ENCODE measurements at places on chromosomes 3 and 15.

DNA sequence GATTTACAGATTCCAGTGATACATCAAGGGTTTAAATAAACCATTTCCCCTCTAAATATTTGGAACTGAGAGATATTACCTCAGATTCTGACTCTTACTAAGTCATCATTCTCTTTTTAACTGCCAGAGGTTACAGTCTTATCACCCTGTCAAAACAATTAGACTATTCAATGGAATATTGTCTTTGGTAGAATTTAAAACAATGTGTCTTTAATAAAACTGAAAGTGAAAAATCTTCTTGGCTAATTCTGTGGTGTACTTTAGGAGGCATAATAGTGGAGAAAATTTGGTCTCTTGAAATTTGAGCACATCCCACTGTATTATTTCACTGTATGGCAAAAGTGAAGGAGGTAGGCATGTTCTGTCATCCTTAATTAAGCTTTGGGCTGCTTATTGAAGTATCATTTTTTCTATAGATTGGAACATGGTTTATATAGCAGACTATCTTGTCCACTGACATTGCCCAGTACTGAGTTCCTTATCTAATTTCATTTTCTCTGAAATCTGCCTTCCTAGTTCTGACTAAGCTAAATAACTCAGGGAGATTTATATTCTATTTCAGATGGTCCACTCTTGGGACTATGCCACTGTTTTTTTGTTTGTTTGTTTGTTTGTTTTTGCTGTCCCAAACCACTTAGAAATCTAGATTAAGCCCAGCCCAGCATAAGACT lies 48.0 kb upstream of the UTS2B start:
- DNase-seq: peak; percentile 33

DNA sequence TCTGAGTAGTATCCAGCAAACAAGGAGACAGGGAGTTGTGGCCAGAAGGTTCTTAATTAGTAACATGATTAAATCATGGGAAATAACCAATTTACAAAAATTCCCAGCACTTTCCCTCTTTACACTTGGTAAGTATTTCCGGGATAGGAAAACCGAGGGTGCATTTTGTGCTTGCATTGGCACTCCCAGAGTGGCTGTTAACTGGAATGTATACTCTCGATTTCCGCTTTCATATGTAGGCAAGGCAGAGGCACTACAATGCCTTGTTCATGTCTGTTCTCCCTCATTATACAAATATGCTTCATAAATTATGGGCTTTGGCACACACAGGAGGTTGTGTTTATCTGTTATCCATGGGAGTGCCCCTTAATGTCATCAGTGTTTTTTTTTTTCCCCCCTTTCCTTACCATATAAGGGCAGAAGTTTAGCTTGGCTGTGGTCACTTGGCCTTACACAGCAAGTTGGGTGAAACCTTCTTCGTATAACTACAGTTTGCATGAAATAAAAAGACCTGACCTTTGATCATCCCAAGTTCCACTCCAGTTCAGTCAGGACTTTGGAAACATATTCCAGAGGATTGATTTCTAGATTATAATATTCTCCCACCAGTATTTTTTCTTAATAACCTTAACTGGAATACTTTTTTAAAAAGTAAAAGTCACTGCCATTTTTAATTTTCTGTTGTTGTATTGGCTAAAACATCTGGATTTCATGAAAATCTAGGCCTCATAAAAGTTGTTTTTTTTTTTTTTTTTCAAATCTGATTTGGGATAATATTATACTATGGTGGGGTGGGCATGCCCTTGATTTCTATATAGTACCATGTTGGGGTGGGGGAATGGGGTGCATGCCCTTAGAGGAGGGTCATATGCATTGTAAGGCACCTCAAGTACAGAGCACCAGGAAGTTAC lies 8.9 kb downstream of the TPM1 start:
- no peak for DNase-seq

DNA sequence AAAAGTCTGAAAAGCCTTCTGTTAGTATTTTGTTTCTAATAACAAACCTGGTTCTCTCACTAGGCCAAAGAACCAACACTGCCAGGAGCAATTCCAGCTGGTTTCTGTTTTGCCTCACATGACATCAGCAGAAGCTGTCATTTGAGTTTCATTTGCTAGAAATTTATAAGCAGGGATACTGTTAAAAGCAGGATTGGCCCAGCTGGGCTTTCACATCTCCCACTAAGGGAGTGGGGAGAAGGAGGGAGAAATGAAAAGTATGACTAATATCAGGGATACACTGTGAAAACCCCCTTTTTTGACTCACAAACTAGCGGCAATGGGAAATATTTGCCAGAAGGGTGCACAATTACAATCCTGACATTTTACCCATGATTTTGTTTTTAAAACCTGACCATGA lies 5.3 kb downstream of the CCDC80 start:
- DNase-seq: no peak

GRCh38 chr3:152317184-152317583 lies 48.5 kb downstream of the MBNL1 start:
- no peak for DNase-seq

GRCh38 chr15:59290295-59291212 lies 82.1 kb downstream of the MYO1E start:
- no peak for DNase-seq

DNA sequence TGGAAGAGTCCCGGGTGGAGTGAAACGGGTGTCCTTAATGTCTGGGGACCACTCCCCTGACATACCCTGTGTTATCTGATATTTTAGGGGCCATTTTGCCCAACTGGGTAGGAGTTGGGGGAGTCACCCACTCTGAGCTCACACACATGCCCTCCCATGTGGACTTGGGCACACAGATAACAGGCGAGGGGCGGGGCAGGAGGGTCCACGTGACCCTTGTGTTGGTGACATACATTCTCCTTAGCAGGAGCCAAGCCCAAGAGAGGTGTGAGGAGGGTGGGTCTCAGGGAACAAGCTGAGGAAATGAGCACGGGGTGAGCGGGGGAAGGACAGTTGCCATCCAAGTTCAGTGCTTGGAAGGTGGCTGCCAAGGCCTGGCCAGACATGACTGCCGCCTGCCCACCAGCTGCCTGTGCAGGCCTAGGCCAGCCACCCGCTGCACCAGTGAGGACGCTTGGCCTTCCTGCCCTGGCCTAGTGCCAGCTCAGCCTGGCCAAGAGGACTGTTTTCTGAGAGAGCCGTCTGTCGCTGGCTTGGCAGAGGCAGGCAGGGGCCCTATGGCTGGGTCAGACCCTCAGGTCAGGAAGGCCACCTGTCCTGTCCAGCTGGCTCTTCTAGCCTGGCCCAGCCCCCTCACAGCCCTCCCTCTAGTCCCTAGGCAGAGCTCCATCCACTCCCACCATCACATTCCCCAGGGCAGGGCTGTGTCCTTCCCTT lies 31.3 kb upstream of the TMEM115 start:
- DNase-seq: no peak

DNA sequence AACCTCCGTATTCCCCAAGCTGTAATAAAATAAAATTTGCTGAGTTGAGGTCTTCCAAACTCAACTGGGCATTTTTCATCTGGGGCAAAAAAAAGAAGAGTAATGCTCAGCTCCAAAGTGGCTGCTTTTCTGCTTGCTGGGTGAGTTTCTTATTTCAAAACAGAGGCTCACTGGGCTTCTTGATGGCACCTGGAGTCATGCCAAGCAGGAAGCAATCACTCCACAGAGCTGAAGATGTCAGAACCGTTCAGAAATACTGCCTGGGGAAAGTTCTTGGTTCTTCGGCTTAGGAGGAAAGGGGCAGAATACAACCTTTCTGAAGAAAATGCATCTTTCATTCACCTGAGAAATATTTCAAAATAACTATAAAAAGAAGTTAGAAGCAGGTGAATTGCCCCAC lies 4.1 kb downstream of the CCR9 start:
- no peak for DNase-seq

DNA sequence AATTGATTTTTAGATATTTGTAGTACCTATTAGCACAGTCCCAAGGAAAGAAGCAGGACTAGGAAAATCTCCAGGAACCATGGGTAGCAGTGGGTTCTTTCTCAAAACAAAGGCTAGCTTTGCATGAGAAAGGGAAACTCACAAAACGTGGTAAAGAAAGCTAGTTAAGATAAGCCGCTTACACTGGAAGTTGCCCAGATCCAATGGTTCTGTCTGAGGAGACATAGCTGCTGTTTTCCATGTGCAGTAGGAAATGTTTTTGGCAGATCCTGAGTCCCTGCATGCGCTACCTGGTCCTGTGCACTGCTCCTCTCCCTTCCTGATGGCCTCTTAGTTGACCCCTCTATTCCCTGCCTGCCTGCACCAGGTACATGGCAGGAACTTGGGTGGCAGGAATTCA lies 60.4 kb downstream of the TFG start:
- DNase-seq: no peak

DNA sequence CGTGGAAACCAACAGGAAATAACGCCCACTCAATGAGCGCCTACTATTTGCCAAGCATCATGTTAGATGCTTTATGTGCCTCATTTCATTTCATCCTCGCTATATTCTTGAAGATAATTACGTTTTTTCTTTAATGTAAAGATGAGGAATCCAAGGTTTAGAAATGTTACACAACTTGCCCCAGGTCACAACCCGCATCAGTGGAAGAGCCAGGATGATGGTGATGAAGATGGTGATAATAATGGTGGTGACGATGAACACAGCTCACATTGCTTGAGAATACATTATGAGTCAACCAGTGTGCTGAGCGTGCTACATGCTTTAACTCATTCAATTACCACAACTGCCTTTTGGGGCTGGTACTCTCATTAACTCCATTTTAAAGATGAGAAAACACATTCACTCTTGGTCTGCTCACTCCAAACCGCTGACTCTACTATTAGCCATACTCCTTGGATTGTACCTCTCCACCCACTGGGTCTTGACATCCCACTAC lies 21.5 kb upstream of the MYO1E start:
- DNase-seq: no peak

DNA sequence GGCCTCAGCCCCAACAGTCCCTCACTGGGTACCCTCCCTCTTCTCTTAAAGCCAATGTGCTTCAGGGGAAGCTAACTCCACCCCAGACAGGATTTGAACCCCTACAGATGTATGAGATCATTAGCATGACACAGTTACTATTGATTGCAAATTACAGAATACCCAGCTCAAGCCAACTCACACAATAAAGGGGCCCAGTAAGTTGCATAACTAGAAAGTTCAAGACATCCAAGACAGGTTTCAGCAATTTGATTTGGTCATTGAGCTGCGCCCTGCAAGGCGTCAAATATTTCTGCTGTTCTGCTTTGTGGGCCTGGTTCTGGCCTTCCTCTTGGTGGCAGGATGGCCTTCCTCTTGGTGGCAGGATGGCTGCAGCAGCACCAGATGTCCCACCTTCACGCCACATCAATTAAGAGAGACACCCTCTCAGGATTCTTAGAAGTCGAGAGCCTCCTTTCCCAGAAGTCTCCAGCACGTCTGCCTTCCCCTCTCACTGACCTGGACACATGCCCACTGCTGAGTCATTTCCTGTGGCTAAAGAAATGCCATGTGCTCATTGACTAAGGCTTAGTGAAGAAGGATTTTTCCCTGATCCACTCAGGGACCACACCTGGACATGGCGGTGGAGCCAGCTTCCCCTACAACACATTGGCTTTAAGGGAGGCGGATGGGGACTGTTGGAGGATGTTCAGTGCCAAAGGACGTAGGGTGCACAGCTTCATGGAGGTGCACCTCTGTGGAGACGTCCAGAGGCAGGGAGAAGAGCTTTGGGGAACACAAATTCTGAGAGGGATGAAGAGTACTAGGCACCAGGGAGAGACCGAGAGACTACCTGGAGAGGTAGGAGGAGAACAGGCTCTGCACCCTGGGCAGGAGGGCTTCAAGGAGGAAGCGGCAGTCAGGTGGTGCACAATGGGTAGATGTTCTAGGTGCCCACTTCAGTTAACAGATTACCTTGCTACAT lies 49.1 kb downstream of the DNASE1L3 start:
- peak; percentile 94 for DNase-seq

- peak; percentile 58 for DNase-seq
These were observed 47.4 kb upstream of the TPM1 start for GRCh38 chr15:62994975-62995681.

DNA sequence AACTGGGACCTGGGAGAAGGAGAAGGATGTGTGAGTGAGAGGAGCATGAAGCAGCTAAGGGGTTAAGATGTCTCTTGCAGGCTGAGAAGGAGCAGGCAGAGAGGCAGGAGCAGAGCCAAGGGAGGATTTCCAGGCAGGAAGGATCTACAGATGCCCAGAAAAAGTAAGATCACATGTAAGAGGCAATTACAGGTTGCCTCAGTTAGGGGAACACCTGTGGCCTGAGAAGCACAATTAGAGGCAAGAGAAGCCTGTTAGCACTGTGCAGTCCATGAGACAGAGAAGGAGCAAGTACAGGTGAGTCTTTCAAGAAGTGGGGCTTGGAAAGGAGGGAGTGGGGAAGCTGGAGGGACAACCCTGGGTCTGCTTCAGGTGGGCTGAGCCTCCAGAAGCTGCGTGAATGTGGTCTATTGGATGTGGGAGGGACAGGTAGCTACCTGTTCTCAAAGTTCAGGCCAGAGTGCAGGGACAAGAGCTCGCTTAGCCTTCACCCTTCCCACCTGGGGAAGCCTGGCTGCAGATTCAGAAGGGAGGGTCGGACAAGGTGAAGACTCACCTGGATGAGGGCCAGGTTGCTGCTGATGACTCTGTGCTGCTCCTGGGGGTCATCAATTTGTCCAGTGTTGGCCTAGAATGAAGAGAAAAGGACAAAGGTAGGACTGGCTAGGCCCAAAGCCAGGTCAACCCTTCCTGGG lies 50.7 kb downstream of the SLC41A3 start:
- no peak for DNase-seq

GRCh38 chr3:158471639-158472294 lies 99.2 kb upstream of the MLF1 start:
- peak; percentile 88 for DNase-seq

GRCh38 chr3:11452885-11453847 lies 181.0 kb downstream of the ATG7 start:
- peak; percentile 82 for DNase-seq

GRCh38 chr15:27628486-27628885 lies 470.6 kb downstream of the OCA2 start:
- DNase-seq: no peak

DNA sequence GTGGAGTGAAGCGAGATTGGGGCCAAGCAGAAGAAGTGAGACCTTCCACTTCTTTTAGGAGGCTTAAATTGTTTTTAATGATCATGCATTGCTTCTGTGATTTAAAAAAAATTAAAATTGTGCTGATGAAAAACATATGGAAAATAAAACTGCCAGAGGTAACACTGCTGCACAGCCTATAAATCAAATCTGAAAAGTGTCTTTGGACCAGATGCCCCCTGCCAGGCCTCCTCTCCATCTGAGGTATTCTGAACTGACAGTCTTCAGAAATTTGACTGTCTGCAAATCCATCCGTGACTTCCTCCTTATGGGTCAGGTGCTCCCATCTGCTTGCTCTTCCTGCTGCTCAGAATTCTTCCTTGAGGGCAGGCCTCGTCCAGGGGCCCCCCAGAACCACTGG lies 108.5 kb upstream of the NR2E3 start:
- no peak for DNase-seq
